ENCODE measurements at places on chromosomes 2 and 18. TPM values are rescaled to one million over a fixed set of nuclear protein-coding genes. Genes with fewer than 3 reads are reported as not detected.
A peak's percentile ranks its signal among the peaks of the same experiment; 100 is the strongest.

GRCh38 chr18:72819050-72819449, 48.7 kb downstream of the NETO1 start:
- DNase-seq: no peak

DNA sequence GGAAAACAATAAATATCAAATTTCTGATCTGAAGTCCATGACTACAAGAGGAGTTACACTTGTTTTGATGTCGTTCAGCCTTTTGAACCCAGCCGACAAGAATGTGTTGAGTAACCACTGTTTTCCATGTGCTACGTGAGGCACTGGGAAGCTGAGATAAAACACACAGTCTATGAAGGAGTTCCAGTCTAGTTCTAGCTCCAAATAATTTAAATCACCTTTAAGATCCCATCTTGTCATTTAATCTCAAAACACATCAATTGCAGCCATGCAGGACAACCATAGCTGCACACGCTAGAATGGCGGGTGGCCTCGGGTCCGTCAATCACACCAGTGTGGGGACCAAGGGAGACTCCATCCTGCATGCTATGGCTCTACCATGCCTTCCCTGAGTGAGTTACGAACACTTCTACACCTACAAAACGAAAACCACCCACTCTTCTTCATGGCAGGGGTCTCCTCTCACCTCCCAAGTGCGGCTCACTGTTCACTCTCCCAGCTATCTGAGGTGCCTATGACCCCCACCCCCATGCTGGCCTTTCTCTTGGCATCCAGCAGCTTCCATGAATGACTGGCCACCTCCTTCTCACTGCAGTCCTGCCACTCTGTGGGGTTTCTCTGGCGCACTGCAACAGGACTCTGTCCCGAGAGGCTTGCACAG, 3.8 kb downstream of the FHL2 start:
- no peak for DNase-seq

DNA sequence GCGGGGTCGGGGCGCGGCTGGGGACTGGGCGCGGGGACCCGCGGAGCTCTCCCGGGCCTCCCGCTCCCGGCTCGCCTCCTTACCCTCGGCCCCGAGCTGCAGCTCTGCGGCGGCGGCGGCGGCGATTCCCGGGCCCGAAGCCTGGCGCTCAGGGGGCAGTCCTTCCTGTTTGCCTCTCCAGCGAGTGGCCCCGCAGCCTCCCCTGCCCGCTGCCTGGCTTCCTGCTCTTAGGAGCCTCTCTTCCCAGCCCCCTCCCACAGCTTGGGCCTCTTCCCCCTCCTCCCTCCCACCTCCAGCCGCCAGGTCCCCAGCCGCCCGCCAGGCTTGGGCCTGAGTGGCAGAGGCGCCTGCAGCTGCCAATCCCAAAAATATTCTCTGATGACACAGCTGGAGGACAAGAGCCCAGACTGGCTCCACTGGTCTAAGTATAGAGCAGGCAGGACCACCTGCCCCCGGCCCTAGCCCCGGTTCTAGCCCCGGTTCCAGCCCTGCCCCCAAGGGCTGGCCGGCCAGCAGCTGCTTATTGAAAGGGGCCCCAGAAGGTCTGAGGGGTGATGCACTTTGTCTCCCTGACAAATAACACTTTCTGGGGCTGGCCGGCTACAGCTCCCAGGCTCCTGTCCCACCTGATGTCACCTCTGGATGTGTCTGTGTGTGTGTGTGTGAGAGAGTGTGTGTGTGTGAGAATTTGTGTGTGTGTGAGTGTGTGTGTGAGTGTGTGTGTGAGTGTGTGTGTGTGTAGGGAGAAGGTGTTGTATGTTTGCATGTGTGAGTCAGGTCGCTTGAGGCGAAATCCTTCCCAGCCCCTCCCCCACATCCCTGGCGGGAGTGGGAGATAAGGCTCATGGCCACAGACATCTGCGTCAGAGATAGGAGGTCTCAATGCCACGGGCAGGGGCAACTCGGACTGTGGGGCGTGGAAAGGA, at the start of gene OBSL1:
Gene OBSL1 (minus strand): TSS at position 229 of the 926 bp plus-strand sequence. CDS start 307 bp downstream, outside the sequence.
- DNase-seq: peak; percentile 91

DNA sequence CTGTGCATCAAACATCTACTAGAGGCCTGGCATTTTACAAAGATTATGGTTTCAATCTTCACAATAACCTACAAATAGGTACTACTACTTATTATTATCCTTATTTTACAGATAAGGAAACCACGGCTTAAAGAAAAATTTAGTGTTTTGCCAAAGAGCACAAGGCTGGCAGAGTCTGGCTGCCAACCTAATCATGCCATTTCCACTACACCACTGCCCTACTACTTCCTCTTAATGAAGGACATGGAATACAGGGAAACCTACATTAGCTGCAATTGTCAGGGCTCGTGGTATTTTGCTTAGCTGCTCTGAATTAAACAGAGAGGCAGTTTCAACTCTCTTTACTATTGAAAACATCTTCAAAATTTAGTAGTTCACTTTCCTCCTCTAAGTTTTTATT, 5.9 kb downstream of the MBOAT2 start:
- no peak for DNase-seq

- no peak for DNase-seq
Observed at GRCh38 chr2:232073026-232073425, 111.5 kb downstream of the DIS3L2 start.

- no peak for DNase-seq
Observed at GRCh38 chr18:36545821-36546427, 248.4 kb downstream of the FHOD3 start.

GRCh38 chr2:9388950-9389911, 34.1 kb downstream of the ITGB1BP1 start:
- no peak for DNase-seq

ALKAL2 gene
- not detected for total RNA-seq

GRCh38 chr2:32711219-32711618, 83.4 kb downstream of the TTC27 start:
- DNase-seq: no peak

DNA sequence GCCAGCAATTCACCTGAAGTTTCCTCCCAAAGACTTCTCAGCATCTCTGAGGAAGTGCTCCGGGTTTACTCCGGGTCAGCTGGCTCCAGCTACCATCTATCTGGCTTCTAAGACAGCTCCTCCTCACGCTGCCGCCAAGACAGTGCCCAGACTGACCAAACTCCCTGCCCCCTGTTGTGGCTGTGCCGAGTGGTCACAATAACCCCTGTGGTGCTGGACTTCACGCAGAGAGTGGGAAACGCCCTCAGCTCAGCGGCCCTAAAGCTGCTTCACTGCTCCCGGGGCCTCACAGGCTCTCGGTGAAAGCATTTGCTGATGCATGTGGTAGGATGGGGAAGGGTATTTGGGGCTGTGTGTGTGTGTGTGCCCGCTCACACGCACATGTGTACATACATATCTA, 154.8 kb upstream of the ZNF236 start:
- DNase-seq: no peak

RNF144A gene
- total RNA-seq: 29.0 TPM

KRTCAP3 gene
- 0.88 TPM for total RNA-seq

DNA sequence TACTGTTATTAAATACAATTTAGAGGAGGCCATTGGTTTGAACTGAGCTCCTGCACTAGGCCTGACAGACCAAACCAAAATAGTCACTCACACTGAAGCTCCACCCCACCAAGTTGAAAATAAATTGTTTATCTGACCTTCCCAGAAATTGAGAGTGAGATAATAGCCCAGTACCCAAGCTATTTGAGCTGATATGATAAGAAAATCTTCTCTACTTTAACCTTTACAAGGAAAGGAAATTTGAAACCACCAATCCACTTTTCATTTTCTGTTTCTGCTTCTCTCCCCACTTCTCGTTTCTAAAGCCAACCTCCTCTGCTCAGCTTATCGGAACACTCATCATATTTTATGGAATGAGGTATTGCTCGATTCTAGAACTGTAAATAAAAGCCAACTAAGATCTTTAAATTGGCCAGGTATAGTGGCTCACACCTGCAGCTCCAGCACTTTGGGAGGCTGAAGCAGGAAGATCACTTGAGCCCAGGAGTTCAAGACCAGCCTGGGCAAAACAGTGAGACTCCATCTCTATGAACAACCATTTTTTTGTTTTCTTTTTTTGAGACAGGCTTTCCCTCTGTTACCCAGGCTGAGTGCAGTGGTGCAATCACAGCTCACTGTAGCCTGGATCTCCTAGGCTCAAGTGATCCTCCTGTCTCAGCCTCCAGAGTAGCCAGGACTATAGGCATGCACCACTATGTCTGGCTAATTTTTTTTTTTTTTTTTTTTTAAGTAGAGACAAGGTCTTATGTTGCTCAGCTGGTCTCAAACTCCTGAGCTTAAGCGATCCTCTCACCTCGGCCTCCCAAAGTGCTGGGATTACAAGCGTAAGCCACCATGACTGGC, 13.3 kb upstream of the GALM start:
- no peak for DNase-seq

- no peak for DNase-seq
Observed at GRCh38 chr2:121634354-121635307, 14.6 kb downstream of the CLASP1 start.

DNA sequence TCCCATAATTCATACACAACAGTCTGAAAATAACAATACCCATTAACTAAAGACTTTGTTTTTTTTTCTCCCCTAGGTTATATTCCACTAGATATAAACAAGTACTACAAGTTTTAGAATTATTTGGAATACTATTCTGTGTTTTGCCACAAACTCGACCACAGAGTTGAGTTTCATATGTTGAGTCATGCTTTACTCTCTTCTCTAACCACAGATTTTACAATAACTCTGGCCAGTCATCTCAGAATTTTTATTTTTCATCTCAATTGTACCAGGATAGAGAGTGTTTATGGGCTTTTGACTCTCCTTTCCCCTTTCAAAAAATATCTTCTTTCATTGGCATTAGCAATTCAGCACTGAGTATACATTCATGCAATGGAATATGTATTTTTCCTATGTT, 348.7 kb upstream of the GALNT5 start:
- DNase-seq: no peak

DNA sequence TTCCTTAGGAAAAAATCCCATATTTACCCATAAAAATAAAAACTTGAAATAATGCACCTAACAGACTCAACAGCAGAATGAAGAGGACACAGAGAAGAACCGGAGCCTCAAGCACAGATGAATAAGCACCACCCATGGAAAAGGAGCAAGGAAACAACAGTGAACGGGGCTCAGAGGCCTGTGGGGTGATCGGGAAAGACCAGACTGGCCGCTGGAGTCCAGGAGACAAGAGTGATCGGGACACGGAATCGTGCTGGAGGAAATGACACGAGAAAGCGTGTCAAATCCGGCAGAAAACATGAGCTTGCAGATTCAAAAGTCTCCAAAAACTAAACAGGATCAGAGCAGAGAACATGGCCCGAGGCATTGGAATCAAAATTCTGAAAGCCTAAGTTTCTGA, 448.0 kb upstream of the SALL3 start:
- no peak for DNase-seq

Measured in neural progenitor cell (in vitro differentiated cells).